ENCODE measurements at places on chromosomes 13 and 19.

- no peak for DNase-seq
These were observed 22.1 kb upstream of the F7 start for GRCh38 chr13:113083402-113084061.

DNA sequence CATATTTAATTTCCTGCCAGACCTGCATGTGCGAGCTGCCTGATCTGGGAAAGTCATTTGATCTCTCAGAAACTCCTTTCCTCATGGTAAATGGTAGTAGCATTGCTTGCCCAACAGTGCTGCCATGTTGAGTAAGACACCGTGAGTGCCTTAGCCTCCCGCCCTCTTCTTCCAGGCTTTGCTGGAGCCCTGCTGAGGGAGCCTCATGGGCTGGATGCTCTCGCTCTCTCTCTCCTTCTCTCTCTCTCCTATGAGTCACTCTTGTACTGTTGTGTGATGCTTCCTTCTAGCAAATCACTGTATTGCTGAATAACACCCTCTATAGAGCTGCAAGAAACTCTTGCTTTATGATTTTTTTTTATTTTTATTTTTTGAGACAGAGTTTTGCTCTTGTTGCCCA, 365.5 kb downstream of the UQCRFS1 start:
- DNase-seq, result no peak

GRCh38 chr19:46499692-46500091, 4.0 kb upstream of the PNMA8B start:
- DNase-seq, result no peak

DNA sequence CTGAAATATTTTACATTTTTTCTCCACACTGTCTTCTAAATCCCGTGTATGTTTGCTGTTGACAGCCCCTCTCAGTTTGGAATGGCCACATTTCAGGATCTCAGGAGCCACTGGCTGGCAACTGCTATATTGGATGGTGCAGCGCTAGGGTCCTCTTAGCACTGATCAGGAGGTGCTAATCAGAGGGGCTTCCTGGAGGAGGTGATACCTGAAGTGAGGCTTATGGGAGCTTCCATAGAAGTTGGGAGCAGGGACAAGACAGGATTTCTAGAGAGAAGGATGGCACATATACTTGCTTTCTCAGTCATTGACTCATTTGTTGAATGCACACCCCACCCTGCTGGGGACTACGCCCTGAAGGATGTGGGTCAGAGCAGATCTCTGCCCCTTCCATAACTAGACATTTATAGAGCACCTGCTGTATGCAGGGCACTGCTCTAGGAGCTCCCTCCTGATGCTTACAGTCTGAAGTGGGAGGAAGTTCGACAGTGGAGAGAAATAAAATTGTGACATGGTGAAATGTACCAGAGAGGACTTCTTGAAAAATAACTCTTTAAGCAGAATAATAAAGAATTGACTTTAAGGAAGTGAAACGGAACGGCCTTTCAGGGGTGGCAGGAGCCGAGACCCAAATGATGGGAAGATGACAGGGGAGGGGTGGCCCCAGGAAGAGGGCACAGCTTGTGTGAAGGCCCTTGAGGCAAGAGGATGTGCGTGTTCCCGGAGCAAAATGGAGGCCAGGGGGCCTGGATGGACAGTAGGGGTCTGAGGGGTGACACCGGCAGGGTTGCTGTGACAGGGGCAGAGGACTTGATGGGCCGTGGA, 13.1 kb downstream of the AP2A1 start:
- no peak for DNase-seq

DNA sequence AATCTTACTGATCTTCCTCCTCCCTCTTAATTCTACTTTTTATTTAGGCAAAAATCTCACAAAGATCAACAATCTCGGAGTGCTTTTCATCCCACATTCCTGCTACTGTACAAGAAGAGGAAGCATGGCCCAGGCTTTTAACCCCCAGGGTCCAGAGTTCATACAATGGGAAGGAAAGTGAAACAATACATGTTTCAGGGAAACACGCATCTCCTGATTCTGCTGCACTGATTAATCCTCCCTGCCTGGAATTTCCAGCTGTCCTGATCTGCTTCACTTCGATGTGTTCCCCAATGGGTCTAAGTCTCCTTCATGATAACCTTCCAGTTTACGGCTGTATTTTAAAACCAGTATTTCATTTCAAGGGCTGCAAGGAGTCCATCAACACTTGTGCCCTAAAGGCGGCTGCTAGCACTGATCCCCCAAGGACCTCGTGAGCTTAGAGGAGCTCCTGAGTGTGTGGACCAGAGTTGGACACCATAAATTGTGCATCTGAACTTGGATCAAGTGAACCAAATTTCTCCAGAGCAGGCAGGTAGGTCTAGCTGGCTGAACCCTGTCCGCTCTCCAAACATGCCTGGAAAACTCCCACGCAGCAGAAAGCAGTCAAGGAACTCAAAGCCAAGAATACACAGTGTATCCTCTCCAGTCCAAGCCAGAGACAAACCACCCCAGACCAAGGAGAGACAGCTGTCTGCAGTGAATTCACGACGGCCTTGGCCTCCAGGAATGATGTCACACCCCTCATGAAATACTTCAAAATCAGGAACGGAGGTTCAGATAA, 44.3 kb downstream of the COL4A1 start:
- no peak for DNase-seq

DNA sequence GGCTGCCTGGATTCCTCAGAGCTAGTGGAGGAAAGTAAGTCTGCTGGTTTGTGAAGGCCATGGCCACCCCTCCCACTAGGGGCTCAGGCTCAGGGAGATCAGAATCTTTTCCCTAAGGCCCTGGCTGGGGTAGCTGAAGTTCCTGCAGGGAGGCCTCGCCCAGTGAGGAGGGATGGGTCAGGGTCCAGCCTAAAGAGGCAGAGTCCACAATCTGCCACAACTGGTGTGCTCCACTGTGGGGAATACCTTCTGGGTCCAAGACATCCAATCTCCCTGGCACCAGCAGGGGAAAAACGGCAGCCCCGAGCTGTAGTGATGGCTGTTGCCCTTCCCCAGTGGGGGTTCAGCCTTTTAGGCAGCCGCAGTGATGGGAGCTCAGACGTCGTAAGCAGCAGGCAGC, 23.2 kb downstream of the IGFL3 start:
- no peak for DNase-seq

GRCh38 chr13:52947921-52948373, 80.7 kb upstream of the OLFM4 start:
- no peak for DNase-seq
